ENCODE measurements at places on chromosomes 12 and 14.

DNA sequence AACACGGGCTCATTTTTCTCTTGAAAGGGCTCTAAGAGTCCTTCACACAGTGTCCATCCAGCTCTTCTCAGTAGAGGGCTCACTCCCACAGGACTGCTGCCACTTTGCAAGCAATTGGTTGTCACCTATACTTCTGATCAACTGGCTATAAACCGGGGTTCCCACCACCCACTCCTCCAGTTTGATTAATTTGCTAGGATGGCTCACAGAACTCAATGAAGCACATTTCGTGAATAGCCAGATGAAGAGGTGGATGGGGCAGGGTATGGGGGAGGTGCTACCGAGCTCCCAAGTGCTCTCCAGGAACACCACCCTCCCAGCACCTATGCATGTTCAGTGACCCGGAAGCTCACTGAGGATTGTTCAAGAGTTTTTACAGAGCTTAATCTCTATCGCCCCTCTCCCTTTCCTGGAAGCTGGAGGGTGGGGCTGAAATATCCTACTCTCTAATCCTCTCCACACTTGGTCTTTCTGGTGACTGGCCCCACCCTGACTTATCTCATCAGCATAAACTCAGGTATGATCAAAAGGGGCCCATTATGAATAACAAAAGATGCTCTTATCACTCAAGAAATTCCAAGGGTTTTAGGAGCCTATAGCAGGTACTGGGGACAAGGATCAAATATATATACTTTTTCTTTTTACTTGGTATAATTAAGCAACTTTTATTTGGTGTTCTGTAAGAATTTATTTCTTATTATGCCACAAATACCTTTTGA, 13.9 kb upstream of the EGLN3 start:
- no peak for DNase-seq

- no peak for DNase-seq
These were observed 228.4 kb upstream of the NPAS3 start for GRCh38 chr14:32710231-32710671.

DNA sequence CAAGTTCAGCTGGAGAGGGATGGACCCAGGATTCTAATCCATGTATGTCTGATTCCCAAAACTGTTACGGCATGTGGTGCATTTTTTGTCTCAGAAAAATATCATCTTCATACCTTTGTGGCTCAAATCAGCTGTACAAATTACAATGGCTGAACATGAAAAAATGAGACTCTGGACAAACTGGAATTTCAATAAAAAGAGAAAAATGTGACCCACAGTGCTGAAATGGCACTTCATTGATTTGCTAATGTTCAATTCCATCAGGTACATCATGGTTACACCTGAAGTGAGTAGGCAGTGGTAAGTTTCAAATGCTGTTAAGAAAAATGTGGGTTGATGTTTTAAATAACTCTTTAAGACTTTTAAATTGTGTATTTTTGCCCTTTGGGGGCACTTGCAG, 165.6 kb upstream of the CAND1 start:
- DNase-seq: no peak

DNA sequence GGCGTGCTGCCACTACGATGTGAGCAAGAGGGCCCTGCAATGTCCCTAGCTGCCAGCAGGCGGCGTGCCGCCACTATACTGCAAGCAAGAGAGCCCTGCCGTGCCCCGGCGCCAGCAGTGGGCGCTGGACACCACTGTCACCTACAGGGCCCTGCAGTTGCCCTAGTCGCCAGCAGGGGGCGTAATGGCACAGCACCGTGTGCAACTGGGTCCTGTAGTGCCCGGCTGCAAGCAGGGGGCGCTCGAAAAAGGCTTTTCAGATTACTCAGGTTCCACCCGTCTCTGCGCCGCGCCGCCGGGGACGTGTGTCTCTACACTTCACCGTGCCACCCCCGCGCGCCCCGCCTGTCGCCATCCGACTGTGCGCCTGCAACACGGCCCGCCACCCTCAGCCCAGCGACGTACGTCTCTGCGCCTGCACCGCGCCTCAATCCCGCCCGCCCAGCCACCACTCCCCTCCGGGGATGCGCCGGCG, 1356.9 kb downstream of the TMEM121 start:
- DNase-seq: no peak

DNA sequence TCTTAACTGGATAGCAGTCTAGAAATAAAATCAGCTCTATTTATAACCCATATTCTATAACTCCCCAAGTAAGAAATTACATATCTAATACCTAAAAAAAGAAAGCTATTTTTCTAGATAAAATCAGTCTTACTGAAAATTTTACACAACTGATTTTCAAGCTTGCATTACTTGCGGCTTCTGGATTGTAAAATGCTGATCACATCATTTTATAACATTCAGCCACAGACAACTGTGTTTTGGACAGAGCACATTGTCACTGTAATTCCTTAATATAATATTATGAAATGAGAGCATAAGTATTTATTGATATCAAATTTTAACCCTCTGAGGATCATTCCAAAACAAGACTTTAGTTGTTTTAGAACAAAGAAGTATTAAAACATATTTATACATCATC, 78.5 kb upstream of the ARID2 start:
- no peak for DNase-seq

DNA sequence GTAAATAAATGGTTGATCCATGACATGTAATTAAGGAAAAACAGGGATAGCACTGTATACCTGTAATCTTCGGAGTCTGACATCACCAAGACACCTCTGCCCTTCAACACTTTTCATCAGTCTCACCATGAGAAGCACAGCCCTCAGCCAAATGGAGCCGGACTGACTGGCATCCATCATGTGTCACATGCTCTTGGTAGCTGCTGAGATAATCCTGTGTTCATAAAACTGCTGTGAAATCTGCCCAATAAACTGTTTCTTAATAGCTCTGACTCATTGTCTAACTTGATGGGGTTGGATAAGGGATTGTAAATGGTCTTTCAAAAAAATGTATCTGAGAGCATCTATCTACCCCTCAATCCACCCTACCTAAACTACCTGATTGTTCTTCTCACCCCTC, 33.6 kb downstream of the KCNH5 start:
- no peak for DNase-seq

DNA sequence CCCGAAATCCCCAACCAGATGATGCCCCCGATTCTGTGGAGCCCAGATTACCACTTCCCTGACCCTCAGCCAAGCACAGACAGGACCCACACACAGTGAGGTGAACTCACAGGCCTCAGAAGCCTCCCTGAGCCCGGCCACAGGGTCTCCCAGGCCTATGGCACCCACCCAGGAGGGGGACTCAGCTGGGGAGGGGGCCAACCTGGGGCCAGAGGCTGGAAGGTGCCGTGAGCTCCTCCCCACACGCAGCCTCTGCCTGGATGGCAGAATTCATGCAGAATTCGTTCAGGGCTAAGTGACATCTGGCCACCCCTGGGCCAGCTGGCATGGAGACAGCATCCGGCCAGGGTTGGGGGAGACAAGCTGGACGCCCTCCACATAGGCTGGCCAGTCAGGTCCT, 11.8 kb downstream of the TMEM179 start:
- no peak for DNase-seq

- no peak for DNase-seq
These were observed 45.7 kb downstream of the SPATS2 start for GRCh38 chr12:49413010-49413409.

DNA sequence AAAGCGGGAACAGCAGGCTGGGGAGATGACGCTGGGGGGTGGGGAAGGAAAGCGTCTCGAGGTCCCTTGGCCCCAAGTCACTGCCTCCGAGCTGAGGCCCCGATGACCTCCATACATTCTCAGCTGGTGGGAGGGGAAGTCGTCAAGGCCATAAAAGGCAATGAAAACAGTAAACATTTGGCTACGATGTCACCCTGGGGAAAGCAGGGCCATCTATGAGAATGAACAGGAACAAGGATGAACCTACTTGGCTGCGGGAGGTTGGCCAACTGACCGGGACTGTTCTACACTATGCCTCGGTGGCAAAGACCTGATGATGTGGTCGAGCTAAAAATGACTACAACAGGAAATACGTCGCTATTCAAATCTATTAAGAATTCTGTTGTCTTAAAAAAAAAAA, 19.5 kb downstream of the PRKAB1 start:
- no peak for DNase-seq

DNA sequence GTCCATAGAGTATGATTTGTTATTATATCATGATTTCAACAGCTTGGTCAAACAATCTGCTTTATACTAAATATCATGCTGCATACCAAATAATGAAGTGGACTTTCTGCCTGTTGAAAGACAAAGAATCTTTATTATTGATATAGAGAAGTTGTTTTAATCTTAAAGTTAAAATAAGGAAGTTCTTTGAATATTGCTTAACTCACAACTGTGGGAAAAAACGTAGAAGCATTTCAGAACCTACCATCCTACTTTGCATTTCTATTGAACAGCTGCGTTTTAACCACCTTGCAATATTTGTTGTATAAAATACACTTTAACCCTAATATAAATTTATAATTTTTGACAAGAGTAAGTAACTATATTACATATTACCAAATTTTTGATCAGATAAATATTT, 22.9 kb upstream of the ARL1 start:
- no peak for DNase-seq

DNA sequence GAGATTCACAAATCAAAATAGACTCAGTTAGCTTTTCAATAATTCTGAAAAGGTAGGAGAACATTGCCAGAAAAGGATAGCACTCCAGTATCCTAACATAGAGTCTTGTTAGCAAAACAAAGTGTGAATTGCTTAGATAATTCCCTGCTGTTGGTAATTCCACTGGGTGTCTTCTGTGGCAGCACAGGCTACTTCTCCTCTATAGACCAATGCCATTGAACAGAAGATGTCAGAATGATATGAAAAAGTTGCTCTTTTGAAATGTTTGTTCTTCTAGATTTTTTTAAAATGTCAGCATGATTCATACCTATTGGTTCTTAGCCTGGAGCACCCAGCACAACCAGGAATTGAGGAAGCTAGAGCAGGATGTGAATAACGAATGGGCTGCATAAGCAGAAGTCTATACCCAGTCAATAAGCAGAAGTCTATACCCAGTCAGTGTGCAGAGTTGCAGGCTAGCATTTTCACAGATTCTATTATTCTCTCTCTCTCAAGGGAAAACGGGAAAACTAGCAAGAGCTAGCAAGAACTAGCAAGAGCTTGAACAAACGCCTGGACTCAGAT, 112.8 kb downstream of the SYT1 start:
- DNase-seq: no peak

GRCh38 chr14:89270439-89271227, 146.4 kb downstream of the FOXN3 start:
- DNase-seq: no peak

DNA sequence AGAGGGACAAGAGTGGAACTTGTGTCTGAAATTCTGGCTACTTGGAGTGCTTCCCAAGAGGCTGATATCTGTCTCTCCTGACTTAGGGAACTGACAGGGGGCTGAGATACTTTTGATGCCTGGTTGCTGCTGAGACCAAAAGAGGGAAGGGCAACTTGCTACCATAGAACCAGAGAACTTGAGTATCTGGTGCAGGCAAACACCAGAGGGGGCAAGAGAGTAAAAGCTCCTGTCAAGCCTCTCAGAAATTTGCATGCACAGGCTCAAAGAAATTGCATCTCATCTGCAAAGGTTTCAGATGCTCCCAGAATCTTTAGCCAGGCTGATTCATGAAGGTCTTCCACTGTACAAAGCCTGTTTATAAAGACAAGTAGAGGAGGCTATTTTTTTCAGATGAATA, 391.3 kb upstream of the FOXG1 start:
- no peak for DNase-seq

DNA sequence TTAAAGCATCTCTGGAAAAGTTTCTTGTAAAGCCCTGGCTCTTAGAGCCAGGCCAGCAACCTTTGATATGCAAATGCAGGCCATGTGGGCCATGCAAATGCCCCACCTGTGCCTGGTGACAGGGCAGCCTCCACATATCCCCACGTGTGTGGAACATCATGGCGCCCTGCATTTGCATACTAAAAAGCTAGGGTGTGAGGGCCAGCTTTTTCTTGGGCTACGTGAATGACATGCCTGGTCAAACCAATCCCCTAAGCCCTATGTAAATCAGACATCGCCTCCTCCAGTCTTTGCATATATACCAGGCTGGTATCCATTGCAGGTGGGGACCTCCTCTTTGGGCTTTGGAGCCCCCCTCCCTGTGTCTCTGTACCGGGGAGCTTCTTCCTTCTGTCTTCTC, 6.4 kb downstream of the CSRP2 start:
- no peak for DNase-seq

DNA sequence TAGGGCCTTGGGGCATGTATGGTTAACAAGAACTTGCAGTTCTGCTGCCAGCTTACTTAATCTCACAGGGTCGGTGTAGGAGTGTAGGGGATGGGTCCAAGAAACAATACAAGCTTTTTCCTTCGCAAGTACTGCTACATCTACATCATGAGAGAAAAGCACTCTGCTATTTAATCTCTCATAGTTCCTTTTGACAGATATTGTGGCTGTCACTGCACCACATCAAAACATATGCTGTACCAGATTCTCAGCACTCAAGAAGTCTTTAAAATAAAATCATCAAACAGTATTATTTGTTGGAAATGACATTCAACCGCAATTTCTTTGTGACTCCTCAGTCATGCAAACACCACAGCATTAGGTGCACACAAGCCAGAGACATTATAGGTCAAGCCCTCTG, 215.5 kb upstream of the BMP4 start:
- no peak for DNase-seq

DNA sequence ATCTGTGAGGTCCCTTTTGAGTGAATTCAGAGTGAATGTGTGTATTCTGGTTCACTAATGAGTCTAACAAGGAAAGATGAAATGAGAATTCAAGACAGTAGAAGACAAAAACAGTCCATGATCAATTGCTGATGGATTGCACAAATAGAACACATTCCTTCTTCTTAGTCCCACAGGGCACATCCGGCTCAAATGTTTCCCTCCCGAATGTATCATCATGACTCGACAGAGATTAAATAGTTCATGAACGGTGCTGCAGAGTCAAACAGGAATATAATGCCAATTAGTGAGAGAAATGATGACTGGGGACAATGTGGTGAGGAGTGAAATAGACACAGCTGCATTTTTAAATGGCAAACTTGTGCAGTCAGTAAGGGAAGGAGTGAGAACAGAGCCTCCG, 11.5 kb upstream of the SFSWAP start:
- DNase-seq: no peak
